ENCODE measurements at places on chromosomes 5 and 9. TPM values are rescaled to one million over a fixed set of nuclear protein-coding genes. Genes with fewer than 3 reads are reported as not detected.

Gene SPINK4
- total RNA-seq: not detected

Gene SLIT3
- total RNA-seq: 8.0 TPM

Gene IL4
- not detected for total RNA-seq

Gene GRIN3A
- not detected for total RNA-seq

Gene CCDC183
- total RNA-seq: 1.0 TPM

Gene RANBP17
- total RNA-seq: 10.0 TPM

Gene PHF24
- total RNA-seq: 0.17 TPM

DNA sequence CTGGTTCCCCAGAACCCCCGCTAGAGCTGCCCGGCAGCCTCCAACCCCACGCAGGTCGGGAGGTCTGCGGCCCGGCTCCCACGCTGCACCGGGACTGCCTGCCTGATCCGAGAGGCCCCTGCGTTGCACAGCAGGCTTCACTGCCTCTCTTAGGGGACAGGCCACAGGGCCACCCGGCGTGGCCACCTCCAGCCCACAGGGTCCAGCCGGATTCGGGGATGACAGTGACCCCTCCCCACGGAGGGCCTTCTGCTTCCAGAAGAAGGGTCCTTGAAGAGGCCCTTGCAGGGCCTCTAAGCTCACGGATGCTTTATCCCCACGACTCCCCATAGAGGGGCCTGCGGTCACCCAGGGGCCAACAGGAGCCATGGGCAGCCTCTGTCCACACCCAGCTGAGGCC lies 66.1 kb upstream of the PPP1R26 start:
- H3K36me3 ChIP-seq: no peaks in the 10 kb centered on the region
- H3K27me3 ChIP-seq: no peaks in the 10 kb centered on the region
- no peaks in the 10 kb centered on the region for H3K4me1 ChIP-seq
- no peak for DNase-seq
- H3K4me3 ChIP-seq: no peak overlapping the region

- H3K27ac ChIP-seq: no peak overlapping the region
- DNase-seq: no peak
- no peaks in the 10 kb centered on the region for H3K27me3 ChIP-seq
- no peaks in the 10 kb centered on the region for H3K36me3 ChIP-seq
Observed at GRCh38 chr9:14770592-14770991, 48.1 kb upstream of the CER1 start.

DNA sequence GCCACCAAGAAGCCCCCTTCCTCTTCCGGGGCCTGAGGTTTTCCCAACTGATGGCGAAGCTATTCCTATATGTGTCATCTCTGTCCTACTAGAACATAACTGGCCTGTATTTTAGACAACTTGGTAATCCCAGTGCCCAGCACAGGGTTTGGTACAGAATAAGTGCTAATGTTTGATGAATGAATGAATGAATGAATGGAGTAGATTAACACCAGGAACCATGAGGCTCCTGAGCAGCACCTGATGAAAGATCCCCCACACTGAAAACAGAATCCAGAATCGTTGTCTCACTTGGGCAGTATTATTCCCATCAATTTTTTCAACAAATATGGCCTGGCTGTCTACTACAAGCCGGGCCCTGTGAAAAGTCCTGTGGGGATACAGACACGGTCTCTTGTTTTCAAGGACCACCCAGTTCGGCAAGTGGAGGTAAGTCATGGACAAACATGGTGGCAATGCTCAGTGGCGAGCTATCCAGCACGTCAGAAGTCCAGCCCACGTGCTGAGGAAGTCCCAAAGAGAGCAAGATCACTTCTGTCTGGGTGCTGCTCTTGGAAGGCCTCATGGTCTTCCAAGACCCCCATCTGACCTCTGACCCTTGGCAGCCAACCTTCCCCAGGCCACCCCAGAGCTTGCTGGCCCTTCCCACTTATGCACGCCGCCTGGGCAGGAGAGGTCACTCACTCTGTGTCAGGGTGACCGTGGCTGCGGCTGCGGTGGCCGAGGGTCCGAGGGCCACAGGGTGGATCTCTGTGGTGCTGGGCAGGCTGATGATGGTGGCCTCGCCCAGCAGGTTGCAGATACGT lies 1.0 kb downstream of the NAIF1 start:
- H3K4me3 ChIP-seq: peak overlapping the region; percentile 64
- no peak for DNase-seq
- no peaks in the 10 kb centered on the region for H3K27me3 ChIP-seq
- peak overlapping the region; percentile 99 for H3K27ac ChIP-seq

DNA sequence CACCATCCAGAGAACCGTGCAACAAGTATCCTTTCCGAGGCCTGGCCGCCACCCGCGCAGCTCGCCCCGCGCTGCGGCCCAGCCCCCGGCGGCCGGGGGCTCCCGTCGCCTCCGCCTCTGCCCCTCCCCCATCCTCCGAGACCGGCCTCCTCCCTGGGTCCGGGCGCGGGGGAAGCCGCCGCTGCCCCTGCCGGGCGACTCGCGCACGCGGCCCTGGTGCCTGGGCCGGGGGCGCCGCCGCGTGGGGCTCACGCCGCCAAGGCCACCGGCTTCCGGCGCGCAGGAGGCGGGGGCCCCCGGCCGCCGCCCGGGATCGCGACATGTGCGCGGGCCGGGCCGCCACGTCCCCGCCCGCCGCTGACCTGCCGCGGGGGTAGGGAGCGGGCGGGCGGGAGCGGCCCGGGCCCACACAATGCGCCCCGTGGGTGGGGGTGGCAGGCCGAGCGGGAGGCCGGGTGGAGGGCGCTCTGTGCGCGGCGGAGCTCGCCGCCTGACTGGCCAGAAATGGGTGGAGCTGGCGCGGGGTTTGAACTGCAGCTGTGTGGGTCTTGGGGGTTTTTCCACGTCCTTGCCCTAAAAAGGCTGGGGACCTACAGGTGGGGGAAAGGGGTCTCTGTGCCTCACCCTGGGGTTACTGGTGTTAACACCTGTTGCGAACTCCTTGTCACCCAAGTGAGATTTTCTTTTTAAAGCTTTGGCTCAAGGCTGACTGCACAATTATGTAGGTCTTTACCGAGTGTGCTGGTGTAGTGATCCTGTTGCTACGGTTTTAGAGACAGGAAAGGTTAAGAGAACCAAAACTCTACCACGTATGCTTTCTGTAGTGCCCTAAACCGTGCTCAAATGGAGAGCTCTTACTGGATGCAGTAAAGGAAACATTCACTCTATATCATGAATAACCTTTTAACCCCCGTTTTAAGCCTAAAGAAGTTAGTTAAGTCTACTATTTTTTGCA lies 32.3 kb downstream of the TNPO1 start:
- peaks cover 16% of the 10 kb centered on the region for H3K4me1 ChIP-seq
- H3K27me3 ChIP-seq: no peaks in the 10 kb centered on the region
- no peak for DNase-seq
- peak overlapping the region; percentile 95 for H3K4me3 ChIP-seq
- peaks cover 4% of the 10 kb centered on the region for H3K36me3 ChIP-seq

GRCh38 chr9:99405359-99405758 lies 183.3 kb downstream of the SEC61B start:
- H3K27me3 ChIP-seq: no peaks in the 10 kb centered on the region
- H3K36me3 ChIP-seq: no peaks in the 10 kb centered on the region
- DNase-seq: no peak
- H3K4me1 ChIP-seq: peaks cover 16% of the 10 kb centered on the region
- H3K4me3 ChIP-seq: no peak overlapping the region
- no peak overlapping the region for H3K27ac ChIP-seq

DNA sequence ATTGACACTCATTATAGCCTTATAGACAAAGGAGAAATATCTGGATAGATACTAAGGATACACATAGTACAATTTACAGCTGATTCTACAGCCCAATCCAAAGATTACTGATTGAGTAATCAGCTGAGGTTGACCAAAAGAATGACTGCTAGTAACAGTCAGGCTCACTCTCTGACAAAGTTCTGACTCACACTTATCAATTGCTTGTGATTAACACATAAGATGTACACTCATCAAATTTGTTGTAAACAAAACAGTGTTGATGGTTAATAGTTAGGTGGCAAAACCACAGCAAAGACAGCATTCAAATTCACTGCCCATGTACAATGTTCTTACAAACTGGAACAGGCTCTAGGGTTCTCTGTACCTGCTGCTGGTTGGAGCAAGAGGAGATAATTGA lies 422.7 kb downstream of the TLE1 start:
- H3K4me3 ChIP-seq: no peak overlapping the region
- peak; percentile 59 for DNase-seq
- H3K36me3 ChIP-seq: no peaks in the 10 kb centered on the region
- H3K4me1 ChIP-seq: peaks cover 4% of the 10 kb centered on the region
- H3K27ac ChIP-seq: no peak overlapping the region

DNA sequence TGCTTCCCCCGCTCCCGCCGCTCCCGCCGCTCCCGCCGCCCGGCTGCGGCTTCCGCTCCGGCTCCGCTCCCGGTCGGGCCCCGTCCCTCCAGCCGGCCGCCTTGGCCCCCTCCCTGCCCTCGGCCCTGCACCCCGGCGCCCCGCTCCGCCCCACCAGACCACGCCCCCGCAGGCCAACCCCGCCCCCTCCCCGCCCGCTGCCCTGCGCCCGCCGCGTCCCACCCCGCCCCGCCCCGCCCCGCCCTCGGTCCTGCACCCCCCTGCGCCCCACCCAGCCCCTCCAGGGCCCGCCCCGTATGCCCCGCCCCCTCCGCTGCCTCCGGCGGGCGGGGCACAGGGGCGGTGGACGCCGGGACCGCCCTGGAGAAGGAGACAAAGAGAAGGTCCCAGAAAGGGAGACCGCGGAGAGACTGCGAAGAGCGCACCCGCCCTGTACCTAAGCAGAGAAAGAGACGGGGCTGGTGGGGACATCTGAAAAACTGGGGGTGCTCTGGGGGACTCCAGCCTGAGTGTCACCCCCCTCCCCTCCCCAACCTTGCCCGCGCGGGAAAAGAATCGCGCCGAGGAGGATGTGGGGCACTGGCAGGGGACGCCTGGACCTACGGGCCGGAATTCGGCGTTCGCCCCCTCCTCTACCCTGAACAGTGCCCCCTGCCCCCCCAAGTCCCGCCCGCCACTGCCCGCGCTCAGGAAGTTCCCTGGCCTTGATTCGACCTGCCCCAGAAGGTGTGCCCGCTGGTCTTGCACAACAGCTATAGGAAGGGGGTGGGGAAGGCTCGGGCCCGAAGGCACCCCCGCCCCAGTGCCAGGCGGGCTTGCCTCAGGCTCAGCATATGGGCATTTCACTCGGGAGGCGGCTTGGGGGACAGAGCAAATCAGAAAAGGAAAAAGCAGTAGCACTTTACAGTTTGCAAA lies 42.8 kb upstream of the STXBP1 start:
- DNase-seq: peak; percentile 78
- peaks cover 32% of the 10 kb centered on the region for H3K4me1 ChIP-seq
- peak overlapping the region; percentile 94 for H3K4me3 ChIP-seq
- peak overlapping the region; percentile 95 for H3K27ac ChIP-seq
- H3K27me3 ChIP-seq: no peaks in the 10 kb centered on the region

DNA sequence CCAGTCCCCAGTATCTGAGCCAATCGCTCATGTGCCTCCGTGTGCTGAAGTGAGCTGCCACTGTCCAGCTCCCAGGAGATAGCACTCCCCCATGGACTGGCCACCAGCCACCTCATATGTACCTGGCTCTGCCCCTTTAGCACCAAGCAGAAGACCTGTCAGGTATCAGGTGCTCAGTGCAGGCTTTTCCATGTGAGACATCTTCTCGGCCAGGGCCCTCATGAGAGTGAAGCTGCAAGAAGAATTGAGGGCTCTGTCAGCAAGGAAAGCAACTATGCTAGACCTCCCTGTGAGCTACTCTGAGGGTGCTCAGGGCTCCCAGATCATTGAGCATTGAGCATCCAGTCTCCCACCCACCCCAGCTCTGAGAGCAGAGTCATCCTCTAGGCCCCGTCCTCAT lies 264.2 kb upstream of the ADAMTS16 start:
- H3K36me3 ChIP-seq: no peaks in the 10 kb centered on the region
- no peak overlapping the region for H3K4me3 ChIP-seq
- no peak for DNase-seq
- H3K27me3 ChIP-seq: no peaks in the 10 kb centered on the region
- H3K27ac ChIP-seq: no peak overlapping the region

GRCh38 chr5:92041206-92041605 lies 658.1 kb upstream of the ARRDC3 start:
- no peak overlapping the region for H3K27ac ChIP-seq
- no peak for DNase-seq
- H3K27me3 ChIP-seq: no peaks in the 10 kb centered on the region
- H3K4me1 ChIP-seq: no peaks in the 10 kb centered on the region
- no peaks in the 10 kb centered on the region for H3K36me3 ChIP-seq
- H3K4me3 ChIP-seq: no peak overlapping the region

GRCh38 chr9:71941060-71941568 lies 29.7 kb downstream of the C9orf85 start:
- H3K27ac ChIP-seq: no peak overlapping the region
- DNase-seq: peak; percentile 22
- no peak overlapping the region for H3K4me3 ChIP-seq
- H3K36me3 ChIP-seq: no peaks in the 10 kb centered on the region

DNA sequence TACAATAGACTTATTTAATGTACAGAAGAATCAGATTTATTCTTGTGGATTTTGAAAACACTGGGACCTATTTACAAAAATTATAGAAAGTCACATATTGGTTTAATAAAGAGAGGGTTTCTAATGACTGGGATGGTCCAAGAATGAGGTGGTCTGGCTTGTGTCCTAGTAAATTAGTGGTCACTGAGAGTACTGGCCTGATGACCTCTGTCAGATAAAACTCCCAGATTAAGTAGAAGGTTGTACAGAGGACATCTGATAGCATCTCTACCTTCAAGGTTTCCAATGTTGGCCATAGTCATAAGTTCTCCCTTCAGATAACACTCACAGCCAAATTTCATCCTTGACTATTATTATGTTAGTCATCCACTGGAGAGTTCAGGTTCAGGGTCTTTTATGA lies 692.9 kb downstream of the MTRR start:
- no peaks in the 10 kb centered on the region for H3K4me1 ChIP-seq
- no peak for DNase-seq
- H3K27me3 ChIP-seq: no peaks in the 10 kb centered on the region
- H3K27ac ChIP-seq: no peak overlapping the region
- H3K36me3 ChIP-seq: no peaks in the 10 kb centered on the region
- H3K4me3 ChIP-seq: no peak overlapping the region

- H3K27me3 ChIP-seq: no peaks in the 10 kb centered on the region
- H3K4me3 ChIP-seq: no peak overlapping the region
- DNase-seq: peak; percentile 62
- no peak overlapping the region for H3K27ac ChIP-seq
- H3K36me3 ChIP-seq: no peaks in the 10 kb centered on the region
Observed at GRCh38 chr9:104869811-104870210, 58.1 kb downstream of the ABCA1 start.

DNA sequence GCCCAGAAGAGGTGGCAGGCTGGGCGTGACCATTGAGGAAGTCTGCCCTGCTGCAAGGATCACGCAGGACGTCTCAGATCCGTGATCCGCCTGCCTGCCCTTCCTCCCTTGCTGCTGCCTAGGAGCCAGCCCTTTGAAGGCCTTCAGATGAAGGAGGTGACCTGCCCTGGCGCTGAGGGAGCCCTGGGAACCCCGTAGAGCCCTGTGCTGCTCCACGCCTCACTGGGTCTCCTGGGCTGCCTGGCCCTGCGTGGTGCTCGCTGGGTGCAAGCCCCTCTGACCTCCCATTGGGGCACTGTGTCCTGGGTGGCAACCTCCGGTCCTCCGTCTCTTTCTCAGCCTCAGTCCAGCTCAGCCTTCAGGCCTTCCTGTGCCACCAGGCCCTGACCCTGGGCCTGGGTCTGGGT lies 295.3 kb upstream of the IRX4 start:
- H3K27me3 ChIP-seq: no peaks in the 10 kb centered on the region
- DNase-seq: no peak
- H3K4me3 ChIP-seq: no peak overlapping the region
- no peaks in the 10 kb centered on the region for H3K36me3 ChIP-seq
